ENCODE measurements at places on chromosomes 7 and 10.

DNA sequence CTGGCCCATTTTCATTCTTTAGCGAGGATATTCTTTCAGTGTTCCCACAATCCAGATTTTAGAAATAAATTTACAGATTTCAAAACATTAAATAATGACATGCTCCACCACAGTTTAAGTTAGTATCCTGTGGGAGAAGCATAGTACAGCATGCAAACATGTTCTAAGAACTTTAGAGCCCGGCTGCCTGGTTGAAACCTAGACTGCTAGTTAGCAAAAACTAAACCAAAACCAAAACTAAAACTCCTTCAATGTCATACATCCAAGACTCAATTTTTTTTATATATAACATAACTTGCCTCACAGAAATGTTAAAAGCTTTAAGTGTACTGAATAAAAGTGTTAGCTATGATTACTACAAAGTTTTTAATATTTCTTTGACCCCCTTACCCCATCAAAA, 17.0 kb downstream of the TRA2A start:
- no peak for DNase-seq

GRCh38 chr10:70391654-70392053, 9.2 kb upstream of the LRRC20 start:
- DNase-seq = no peak

DNA sequence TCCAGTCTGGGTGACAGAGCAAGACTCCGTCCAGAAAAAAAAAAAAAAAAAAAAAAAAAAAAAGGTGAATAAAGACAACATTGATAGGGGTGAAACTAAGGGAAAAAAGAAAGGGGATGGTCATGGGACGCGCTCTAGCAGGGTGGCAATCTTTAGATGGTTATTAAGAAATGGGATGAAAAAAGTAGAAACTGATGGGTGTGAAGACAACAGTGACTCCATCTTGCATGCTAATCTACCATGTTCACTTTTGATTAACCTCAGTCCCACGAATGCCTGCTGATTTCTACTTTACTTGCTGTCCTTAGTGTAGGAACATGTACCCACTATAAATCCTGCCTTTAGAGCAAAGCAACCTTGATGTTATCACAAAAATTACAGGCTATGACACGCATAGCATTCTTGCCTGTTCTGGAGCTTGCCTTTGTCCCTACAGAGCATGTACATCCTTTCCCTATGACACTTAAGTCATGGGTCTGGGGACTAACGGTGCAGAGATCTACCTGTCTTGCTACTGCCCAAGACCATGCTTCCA, 38.5 kb downstream of the P4HA1 start:
- DNase-seq = no peak

DNA sequence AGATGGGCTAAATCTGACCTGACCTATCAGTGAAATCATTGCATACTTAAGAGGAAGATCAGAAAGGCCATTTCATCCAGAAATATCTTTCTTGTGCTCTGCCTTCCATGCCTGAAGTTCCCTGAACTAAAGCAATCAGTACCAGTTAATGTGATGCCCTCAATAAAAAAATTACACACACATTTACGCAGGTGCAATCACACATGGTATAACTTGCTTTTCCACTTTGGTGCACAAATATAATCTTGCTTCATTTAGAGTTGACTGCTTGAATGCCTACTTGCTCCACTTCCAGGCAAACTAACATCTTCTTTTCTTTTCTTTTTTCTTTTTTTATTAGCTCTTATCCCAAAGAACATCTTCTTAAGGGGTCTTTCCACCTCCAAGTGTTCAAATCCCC, 58.3 kb upstream of the KIF5B start:
- no peak for DNase-seq

DNA sequence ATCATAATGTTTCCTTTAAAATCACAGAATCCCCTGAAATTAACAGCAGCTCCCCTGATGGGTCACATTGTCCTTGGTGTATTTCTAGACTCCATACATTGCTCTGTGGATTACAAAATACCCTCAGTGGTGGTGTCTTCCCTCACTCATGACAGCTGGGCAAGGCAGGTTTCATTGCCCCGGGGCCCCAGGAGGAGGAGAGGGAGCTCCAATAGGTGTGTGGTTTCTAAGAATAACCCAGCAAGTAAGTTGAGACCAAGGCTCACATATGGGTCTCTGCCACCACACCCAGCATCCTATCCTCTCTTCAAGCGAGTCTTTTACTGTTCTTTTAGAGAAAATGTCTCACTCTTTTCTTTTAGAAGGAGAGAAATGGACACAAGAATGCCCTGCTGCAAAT, 63.6 kb downstream of the PKD1L1 start:
- DNase-seq = no peak

- no peak for DNase-seq
Observed at GRCh38 chr7:30649717-30650420, 32.4 kb downstream of the CRHR2 start.

DNA sequence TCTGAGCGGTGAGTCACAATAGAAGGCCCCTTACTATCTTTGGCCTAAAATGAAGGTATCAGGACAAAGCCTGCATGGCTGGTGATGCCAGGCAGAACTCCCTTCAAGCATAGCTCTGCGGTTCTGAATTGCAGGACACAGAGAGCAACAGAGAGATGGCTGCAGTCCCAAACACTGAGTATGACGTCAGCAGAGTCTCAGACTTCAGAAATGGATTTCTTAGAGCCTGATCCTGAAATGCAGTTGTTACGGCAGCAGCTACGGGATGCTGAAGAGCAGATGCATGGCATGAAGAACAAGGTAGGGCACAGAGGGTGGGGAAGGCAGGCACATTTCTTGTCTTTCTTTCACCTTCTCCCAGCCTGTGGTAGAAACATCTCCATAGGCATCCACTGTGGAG, 13.5 kb downstream of the CCDC136 start:
- no peak for DNase-seq

- no peak for DNase-seq
Observed at GRCh38 chr7:158261362-158262235, 326.0 kb downstream of the PTPRN2 start.

- no peak for DNase-seq
Observed at GRCh38 chr7:142488036-142488633, 230.3 kb upstream of the PRSS58 start.

DNA sequence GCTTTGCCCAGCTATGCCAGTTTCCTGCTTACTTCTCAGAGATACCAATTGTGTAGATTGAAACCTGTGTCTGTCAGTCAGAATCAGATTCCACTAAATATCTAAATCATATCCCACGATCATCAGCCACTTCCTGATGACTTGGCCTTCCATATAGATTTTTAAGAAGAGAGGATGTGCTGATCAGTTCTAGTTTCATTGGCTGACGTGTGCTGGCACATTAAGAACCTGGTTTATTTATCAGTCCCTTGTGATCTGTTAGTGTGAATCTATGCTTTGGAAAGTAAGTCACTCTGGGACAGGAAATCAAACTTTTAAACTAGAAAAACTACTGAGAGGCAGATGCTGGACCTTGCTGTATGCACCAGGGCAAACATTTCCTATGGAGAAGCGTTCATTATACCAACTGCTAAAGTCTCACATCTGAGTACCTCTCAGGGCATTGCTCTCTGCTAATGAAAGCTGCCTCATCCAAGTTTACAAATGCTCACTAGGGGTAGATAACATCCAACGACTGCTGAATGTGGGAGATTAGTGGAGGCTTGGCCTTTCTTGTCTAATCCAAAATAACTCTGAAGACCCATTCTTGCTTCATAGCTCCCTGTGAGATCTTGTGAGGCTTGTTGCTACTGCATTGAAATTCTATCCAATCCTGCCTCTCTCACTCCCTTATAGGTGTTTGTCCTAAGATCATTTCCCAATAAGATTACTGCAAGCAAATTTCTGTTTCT, 109.1 kb downstream of the ARL4A start:
- no peak for DNase-seq

DNA sequence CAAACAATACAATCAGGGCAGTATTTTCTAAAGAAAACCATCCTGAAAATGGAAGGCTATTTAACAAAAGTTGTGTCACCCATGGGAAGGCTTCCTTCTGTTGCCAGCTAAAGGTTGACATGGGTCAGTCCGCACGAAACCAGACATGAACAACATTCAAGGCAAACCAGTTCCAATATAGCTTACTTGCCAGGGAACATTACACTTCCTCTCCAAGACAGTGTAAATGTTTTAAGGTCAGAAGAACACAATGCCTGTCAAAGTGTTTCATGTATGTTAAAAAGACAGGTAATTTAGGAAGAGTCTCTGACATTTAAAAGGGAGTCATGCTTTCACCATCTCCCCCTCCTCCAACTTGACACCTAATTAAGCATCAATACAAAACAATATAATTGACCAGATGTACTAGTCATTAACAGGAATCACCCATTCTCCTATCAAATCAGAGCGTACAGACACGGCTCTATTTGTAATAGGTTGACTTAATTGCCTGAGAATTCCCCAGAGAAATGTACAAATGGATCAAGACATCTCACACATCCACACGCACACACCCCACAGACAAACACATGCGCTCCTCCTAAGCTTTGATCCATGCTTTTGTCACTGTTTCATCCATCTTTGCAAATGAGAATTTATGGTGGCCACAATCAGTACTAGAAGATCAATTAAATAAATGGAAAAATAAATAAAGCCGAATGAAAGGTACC, 69.5 kb downstream of the CACNA2D1 start:
- DNase-seq = no peak

DNA sequence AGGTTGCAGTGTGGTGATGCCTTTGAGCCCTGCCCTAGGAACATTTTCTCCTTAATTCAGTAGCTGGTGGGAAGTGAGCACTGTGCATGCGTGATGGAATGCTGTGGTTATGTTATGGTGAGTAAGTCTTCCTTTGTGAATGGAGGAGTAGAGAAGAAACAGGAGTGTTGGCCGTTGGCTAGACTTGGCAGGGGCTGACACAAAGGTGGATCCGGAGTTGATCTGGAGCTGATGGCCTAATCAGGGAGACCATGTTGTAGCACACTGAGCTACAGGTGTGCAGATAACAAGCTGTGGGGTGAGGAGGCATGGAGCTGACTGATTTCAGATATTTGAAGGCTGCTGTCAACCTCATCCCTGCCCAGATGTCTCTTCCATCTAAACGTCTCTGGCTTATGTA, 122.3 kb downstream of the CNNM2 start:
- DNase-seq = no peak

DNA sequence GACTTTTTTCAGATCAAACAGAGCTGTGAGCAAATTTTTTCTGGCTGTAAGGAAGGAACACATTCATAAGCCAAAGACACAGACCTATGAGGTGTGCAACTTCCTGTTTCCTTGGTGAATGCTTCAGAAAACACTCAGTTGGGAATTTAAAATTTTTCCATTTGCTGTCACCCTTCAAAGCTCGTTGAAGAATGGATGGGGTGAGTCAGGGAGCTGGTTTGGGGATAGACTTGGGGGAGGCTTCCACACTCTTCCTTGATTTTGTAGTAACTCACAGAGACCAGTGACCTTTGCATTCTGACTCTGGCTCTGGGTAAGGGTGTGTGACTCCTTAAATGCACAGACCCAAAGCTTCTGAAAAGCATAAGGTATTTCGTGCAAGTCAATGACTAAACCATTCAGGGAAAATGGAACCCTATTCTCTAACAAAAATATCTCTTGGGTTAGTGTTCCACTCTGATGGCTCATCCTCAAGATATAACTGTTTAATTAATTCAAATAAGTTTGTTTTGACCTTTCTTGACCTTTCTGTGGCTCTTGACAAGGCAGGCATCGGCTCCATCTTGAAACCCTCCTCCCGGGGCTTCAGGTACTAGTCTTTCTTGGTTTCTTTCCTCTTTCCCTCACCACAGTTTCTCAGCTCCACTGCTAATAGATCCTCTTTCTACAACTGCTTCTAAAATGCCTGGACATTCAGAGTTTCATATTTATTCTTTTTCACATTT, 227.8 kb upstream of the INHBA start:
- DNase-seq = no peak

- DNase-seq = no peak
Observed at GRCh38 chr10:65993451-65993850, 932.4 kb upstream of the LRRTM3 start.

DNA sequence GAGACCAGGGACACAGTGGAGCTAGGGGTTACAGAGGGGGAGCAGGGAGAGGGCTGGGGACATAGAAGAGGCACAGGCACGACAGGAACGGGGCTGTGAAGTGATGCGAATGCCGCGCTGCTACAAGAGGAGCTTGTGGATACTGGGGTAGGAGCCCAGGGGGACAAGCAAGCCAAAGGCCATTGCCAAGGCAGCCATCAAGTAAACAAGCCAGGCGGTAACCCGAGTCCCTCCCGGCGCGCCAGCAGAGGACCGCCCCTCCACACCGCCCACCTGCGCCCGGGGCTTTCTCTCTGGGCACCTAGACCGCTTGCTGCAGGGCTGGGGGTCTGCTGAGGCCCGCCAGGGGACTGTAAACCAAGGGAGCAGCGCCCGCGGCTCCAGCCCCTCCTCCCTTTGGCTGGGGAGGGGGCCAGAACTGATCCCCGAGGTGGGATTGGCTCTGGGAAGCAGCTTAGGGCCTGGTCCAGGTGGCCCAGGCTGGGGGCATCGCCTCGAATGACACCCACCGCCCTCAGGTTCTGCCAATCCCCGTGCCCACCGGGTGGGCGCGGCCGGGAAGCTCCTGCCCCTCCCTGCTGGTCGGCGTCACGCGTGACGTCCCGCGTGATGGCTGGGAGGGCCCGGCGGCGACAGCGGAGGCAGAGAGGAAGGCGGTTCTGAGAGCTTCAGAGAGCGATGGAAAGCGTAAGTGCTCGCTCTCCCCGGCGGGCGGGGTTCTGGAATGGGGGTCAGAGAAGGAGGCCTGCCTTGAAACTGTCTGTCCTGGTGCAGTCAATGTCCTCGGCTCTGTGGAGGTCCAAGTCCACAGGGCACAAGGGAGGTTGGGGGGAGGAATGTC, 982 bp downstream of the SFXN3 start:
- peak; percentile 60 for DNase-seq

GRCh38 chr10:133394801-133395221, 854 bp downstream of the MTG1 start:
- DNase-seq = peak; percentile 39

DNA sequence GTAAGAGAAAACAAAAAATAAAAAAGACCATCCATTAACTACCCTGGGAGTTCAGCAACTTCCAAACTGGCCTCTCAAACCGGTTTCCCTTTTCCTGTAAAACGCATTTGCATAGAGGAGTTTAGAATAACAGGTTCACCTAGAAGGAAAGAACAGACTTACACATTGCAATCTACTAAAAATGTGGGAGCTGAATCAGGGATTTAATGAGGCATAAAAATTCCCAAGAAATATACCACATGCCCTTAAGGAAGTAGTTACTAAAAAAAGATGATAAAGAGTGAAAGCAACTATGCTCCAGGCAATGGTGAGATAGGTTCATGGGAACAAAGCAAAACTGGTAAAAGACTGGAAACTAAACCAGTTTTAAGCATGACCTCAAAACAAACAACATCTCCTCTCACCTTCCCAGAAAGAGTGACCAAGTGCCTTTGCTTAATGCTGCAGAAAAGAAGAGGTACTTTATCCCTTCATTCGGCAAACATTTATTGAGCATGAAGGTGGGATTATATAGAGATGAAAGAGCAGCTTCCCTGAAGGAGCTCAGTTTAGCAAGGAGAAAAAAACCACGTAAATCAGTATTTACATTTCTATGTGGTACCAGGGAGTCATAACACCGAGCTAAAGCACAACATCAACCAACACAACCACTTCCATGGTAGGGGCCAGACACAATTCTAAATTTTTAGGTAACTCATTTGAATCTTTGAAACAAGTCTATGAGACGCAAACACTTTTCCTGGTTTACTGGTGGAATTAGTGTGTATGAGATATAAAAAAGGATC, 152.8 kb downstream of the SGMS1 start:
- DNase-seq = no peak

GRCh38 chr10:6612371-6612770, 32.3 kb upstream of the PRKCQ start:
- DNase-seq = no peak
